PC-3 (cell line): ENCODE measurements at places on chromosomes 6 and 20. TPM values are rescaled to one million over a fixed set of nuclear protein-coding genes. Genes with fewer than 3 reads are reported as not detected.

The TBC1D32 gene
- 2.7 and 5.4 TPM in 2 replicates for total RNA-seq

The SLA2 gene
- 0.23 and 0.51 TPM in 2 replicates for total RNA-seq

The CDYL gene
- total RNA-seq, result 34.4 and 38.4 TPM in 2 replicates

The SERINC1 gene
- 27.8 and 31.7 TPM in 2 replicates for total RNA-seq

The UBR2 gene
- 15.7 and 19.6 TPM in 2 replicates for total RNA-seq

The TNFRSF6B gene
- 41.6 and 59.0 TPM in 2 replicates for total RNA-seq

The MDN1 gene
- 17.6 and 20.5 TPM in 2 replicates for total RNA-seq

The HLA-DQA2 gene
- total RNA-seq, result not detected in 2 replicates

The LY6G6F gene
- not detected in 2 replicates for total RNA-seq

The POU3F2 gene
- 0.07 and 0.12 TPM in 2 replicates for total RNA-seq

The APMAP gene
- 134 and 137 TPM in 2 replicates for total RNA-seq

The TREML2 gene
- not detected in 2 replicates for total RNA-seq

The DZANK1 gene
- 2.6 and 3.2 TPM in 2 replicates for total RNA-seq

The BTN3A1 gene
- total RNA-seq, result 4.5 and 5.4 TPM in 2 replicates

The ELOVL4 gene
- 1.1 and 1.6 TPM in 2 replicates for total RNA-seq

The AHI1 gene
- 5.8 and 8.9 TPM in 2 replicates for total RNA-seq

The ID4 gene
- total RNA-seq, result 1.2 and 1.4 TPM in 2 replicates
